ENCODE measurements at places on chromosomes 2 and 18.

DNA sequence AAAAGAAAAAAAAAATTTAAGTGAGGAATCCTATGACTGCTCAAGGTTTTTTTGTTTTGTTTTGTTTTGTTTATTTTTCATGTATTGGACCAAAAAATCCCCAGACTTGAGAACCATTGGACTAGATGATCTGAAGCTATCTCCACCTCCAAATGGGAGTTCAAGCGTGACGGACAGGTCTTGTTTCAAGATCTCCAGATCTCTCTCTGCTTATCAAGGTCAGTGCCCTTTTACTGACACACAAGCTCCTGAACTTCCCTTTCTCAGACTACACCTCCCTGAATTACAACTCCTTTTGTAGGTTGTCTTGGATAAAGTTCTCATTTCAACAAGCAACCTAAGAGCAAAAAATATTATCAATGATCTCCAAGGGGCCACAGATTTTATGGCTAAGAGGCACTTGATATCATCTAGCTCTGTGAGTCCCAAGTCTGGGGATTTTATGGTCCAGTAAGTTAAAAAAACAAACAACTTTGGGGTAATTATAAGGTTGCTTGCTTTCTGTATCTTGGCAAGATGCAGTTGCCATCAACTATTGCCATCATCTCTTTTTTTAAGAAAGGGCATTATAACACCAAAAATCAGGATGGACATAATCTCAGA is 396.0 kb upstream of the ATP5MC3 start:
- no peak for DNase-seq

DNA sequence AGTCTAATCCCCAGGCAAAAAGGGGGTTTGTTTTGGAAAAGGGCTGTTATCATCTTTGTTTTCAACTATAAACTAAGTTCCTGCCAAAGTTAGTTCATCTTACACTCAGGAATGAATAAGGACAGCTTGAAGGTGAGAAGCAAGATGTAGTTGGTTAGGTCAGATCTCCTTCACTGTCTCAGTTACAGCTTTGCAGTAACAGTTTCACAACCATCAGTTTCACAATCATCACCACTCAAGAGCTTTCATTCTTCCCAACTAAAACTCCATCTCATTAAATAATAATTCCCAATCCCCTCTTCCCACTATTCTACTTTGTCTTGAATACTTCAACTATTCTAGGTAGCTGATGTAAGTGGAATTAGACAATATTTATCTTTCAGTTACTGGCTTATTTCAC is 200.9 kb downstream of the NYAP2 start:
- DNase-seq: no peak

- DNase-seq: no peak
Measured at GRCh38 chr2:23550553-23550952, 165.6 kb downstream of the KLHL29 start.

DNA sequence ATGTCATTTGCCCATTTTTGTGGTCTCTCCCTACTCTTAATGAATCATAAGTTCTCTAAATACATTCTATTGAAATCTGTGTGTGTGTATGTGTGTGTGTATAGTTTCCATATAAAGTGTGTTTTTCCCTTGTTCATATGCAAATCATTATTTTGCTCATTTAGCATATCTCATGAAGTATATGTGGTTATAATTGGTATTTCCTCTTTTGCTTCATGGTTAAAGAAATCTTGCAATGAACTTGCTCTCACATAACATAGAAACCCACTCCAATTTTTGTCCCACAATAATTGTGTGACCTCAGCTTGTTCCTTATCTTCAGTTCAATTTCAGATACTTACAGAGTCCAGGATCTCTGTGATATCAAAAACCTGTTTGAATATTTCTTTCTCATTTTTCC is 1.2 kb downstream of the CPO start:
- no peak for DNase-seq

- no peak for DNase-seq
Measured at GRCh38 chr2:96927405-96928171, 57.7 kb upstream of the SEMA4C start.

DNA sequence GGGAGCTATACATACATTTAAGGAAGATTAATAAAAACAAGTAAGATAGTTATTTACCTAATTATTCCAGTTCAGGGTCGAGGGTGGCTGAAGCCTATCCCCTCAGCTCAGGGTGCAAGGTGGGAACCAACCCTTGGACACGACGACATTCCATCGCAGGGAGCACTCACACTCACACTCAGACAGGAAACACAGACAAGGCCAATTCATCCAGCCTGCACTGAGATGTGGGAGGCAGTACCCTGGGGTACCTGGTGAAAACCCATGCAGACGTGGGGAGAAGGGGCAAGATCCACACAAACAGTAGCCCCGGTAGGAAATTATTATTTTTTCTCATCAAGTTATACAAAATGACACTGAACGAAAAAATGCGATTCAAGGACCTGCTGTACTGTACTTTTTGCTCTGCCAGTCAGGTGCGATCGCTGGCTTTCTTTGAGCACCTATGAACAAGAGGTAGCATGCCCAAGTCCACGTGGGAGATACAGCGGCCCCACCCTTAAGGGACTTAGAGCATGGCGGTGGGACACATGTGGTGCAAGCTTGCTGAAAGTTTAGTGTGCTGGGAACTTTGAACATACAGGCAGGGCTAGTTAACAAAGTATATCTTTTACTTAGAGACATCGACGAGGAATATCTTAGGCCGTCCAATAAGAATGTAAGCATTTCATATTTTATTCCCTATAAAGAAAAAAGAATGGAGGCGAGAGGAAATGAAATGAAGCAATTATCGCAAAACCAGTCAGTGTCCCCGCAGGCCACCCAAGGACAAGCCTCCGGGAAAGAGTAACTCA is 624 bp downstream of the METTL8 start:
- no peak for DNase-seq

DNA sequence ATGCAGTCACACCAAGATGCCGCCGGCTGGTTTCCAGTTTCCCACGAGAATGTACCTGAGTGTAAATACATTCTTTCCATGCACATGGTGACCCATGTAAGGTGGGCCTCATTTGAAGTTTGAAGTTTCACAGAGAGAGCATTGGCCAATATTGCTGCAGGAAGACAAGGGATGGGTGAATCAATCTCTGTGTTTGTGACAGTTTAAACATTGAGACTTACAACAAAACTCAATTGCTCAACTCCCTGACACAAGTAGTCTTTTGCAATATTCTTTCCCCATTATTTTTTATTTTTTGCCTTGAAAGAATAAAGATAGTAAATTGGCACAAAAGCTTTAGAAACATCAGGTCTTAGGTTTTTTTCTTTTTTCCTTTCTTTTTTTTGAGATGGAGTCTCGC is 5.1 kb downstream of the SERPINB2 start:
- no peak for DNase-seq

- DNase-seq: no peak
Measured at GRCh38 chr18:69455125-69455524, 54.4 kb downstream of the DOK6 start.

- no peak for DNase-seq
Measured at GRCh38 chr2:197986977-197987376, 182.6 kb downstream of the PLCL1 start.

GRCh38 chr2:85189606-85190270 is 56.5 kb downstream of the TCF7L1 start:
- DNase-seq: no peak

GRCh38 chr2:165371356-165371755 is 98.1 kb upstream of the CSRNP3 start:
- no peak for DNase-seq

GRCh38 chr2:44777537-44777936 is 164.0 kb upstream of the SIX3 start:
- no peak for DNase-seq

DNA sequence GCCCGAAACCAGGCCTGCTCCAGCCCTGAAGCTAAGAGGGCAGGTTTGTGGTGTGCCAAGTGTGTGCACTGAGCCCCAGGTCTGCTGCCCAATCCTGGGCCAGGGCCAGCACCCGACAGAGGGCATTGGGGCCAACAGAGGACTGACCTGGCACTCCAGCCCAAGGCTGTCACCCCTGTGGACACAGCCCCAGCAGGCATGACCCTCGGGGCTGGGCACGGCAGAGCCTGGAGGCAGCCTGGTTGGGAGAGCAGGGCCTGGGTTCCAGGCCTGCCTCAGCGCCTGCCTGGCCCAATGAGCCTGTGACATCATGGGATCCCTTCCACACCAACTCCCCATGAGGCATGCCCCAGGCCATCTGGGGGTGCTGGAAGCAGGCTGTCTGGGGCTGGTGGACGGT is 10.8 kb upstream of the SNED1 start:
- DNase-seq: no peak

- DNase-seq: no peak
Measured at GRCh38 chr2:81894451-81894990, 1590.0 kb upstream of the LRRTM1 start.

DNA sequence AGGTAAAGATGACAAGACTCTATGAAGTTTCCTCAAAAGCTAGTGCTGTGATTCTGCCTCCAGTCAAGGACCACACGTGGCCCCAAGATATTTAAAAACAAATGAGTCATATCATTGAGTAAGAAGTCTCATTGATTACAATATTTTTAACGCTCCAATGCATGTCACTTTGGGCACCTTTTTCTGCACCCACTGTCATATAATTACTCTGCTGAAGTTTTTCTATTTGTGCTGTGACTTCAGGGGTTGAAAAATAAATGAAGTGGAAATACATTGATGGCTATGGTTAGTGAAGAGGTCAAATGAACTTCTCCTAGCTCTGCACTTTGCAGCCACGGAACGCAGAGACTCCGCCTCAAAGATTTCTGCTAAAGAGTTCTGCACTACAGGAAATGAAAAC is 344.3 kb upstream of the KYNU start:
- no peak for DNase-seq

- no peak for DNase-seq
Measured at GRCh38 chr18:5770176-5770575, 125.1 kb downstream of the TMEM200C start.

DNA sequence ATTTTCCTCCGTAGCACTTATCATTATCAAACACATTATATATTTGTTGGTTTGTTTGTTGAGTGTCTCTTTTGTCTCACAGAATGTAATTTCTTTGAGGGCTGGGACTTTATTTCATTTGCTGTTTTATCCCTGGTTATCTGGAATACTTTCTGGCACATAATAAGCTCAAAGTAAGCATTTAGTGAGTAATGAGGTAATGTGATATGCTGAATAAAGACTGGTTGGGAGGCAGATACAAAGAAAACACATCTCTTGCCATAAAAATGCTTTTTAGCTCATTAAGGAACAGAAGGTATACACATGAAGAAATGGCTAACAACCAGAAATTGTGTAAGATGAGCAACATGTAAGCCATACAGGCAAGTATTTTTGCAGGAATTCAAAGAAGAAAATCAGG is 1411.8 kb downstream of the LRP1B start:
- DNase-seq: no peak

- no peak for DNase-seq
Measured at GRCh38 chr2:23356711-23357110, 28.3 kb upstream of the KLHL29 start.

DNA sequence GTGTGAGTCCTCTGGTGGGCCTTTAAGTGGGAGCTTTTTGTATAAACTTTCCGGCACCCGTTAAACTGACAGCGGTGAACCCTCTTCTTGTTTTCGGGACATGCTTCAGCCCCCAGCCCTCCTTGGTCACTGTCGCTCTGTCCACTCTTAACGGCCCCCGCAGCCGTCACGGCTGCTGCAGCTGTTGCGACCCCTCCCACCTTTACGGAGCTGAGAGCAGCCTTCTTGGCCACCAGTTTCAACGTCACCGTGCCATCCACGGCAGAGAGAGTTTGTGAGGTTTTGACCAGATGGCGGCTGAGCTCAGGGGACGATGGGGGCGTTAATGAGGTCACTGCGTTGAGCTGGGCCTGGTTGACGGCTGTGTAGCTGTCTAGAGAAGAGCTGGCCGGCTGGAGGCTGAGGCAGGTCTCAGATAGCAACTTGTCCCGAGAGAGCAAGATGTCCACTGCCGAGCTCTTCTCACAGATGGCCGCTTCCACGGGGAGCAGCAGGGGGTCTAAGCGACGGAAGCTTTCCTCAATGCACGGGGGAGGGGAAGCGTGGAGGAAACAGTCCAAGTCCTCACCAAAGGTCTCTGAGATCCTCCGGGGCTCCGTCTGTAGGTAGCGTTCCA is 41.9 kb downstream of the KLF7 start:
- no peak for DNase-seq

DNA sequence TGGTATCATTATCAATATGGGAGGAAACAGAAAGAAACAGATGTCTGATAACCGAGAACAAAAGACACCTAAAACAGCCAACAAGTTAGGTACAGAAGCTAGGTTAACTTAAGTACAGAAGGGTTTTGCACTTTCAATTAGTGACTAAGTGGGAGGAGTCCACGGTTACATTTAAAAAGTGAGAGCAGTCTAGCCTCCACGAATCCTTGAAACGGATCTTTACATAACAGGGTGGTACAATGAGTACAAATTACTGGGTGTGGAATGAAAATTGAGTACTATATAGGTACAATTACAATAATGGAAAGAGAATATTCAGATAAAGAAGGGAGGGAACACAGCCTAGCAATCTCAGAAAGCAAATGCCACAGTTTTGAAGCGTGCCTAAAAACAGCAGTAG is 76.6 kb downstream of the TLK1 start:
- no peak for DNase-seq

DNA sequence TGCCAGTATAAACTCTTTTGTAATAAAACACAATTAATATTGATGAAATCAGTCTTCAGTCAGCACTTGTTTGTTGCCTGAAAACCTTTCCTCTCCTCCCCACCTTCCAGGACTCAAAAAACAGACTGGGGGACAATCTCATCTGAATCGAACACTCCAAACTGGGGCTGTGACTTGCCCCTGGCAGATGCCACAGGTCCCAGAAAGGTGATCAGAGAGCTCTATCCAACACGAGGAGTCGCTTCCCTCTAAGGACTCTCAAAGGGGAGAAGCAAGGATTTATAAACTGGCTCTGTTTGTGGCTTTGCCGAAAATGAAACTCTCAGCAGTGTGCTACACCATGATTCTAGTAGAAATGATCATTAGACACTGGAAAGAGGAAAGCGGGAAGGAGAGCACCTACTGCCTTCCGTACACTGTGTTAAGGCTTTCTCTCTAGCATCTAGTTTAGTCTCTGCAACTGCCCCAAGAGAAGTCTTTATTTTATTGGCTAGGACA is 199.2 kb downstream of the TGIF1 start:
- DNase-seq: no peak

DNA sequence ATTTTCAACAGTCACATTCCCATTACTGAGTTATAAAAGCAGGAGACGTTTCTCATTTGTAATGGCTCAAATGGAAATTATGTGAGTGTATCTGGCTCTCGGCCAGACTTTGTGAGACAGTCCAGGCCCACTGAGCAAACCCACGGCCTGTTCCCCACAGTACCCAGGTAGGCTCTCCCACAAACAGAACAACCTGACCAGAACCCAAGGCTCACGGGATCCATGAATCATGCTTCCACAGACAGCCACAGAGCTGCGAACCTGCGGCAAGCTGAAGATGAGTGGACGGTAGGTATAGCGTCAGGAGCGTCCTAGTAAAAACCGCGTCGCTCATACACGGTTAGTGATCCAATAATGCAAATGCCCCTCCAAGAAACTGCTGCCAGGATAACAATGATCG is 34.2 kb downstream of the NDUFA10 start:
- no peak for DNase-seq

DNA sequence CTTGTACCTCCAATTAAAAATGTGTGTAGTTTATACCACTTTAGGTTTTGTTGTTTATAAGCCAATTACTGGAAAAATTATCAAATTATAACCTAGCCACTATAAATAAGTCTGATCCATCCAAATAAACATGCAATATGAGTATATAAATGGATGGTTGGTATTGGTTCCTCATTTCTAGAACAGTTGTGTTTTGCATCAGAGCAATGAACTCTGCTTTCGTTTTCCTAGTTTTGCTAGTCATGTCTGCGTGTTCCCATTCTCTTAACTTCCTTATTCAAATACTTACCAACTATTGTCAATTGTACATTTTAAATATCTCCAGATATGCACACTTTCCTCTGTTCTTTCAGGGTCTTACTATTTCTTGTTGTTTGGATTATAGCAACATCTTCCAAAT is 641.7 kb downstream of the NR4A2 start:
- DNase-seq: no peak
